Stimulated activated CD8-positive, alpha-beta memory T cell treated with anti-CD3 and anti-CD28 coated beads, Interleukin-2, amount 100 ng/mL, for 1 hour (primary cell): ENCODE measurements at places on chromosomes 7 and 10.

GRCh38 chr7:105887569-105888189, 11.3 kb upstream of the ATXN7L1 start:
- DNase-seq = no peak

DNA sequence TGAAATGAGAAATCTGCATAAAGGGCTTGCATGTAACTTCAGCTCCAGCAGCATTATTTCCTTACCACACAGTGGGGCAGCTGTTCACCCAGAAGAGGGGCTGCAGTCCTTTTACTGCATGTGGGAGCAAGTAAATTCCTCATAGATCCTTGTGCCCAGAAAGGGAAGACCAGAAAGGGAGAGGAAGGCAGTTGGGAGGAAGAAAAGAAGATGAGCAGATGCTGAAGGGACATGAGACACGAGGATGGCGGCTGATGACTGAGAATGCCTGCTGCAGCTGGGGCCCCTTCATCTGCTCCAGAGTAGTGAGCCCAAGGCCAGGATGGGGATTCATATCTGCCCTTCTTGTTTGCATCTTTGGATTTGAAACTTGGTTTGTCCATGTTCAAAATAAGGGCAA, 80.5 kb downstream of the WIPF3 start:
- DNase-seq = no peak

GRCh38 chr7:32500922-32501341, 5.6 kb downstream of the AVL9 start:
- no peak for DNase-seq

GRCh38 chr10:127456122-127456521, 93.0 kb upstream of the NPS start:
- DNase-seq = no peak

DNA sequence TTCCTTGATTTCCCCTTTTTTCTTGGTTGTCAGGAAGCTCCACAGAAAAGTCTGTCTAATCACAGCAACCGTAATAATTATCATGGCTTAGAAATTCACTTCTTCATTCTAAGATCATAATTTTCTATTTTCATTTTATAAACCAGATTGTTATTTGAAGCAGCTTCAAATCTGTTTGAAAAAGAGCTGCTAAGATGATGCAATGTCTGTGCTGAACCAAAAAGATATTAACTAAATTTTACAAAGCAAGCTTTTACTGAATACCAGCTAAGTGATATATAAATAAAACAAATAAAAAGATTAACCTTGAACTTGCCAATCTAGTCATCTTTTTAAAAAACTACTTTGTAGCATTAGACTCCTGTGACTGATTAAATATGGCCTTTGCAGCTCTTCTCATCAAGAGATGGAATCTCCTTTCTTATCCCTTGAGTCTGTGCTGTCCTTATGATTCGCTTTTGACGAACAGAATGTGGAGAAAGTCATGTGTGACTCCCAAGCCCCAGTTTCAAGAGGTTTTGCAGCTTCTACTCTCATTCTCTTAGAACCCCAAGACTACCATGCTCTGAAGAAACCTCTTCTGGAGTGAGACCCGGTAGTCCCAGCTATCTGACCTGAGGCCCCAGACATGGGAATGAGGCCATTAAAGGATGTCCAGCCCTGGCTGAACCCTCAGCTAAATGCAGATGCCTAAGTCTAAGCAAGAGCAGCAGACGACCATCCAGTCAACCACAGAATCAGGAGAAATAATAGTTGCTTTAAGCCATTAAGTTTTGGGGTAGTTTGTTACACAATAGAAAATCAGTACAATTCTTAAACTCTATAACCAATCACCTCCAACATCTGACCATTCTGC, 14.4 kb downstream of the NAMPT start:
- no peak for DNase-seq

DNA sequence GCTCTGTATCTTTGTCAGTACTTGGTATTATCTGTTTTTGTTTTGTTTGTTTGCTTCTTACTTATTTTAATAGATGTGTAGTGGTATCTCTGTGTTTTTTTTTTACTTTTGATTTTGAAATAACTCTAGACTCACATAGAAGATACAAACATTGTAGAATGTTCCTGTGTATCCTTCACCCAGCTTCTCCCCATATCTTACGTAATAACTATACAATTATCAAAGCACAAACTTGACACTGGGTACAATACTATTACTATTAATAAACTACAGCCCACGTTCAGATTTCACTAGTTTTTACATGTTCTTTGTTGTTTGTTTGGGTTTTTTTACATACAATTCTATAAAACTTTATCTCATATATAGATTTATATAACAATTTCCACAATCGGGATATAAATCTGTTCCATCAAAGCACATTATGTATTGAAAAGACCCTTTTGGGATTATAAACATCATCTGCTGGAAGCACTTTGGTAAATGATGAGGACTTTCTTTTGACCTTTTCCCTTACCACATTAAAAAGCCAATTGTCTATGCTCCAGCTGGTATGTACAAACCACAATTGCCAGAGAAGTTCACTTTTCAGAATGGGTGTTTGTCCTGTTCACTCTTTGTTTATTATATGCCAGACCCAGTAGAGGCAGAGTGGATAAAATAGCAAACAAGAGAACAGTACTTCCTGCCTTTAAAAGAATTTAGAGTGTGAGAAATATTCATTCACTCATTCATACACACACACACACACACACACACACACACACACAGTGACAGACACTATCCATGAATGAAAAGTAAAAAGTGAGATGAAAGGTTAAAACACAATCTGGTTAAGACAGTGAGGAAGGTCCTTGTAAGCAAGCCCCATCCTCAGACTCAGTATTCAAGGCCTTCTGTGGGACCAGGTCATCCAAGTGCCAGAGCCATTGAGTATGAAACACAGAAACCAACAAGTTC, 113.0 kb downstream of the SGMS1 start:
- DNase-seq = no peak

- no peak for DNase-seq
These were observed 174.5 kb downstream of the TPST1 start for GRCh38 chr7:66379542-66380160.

DNA sequence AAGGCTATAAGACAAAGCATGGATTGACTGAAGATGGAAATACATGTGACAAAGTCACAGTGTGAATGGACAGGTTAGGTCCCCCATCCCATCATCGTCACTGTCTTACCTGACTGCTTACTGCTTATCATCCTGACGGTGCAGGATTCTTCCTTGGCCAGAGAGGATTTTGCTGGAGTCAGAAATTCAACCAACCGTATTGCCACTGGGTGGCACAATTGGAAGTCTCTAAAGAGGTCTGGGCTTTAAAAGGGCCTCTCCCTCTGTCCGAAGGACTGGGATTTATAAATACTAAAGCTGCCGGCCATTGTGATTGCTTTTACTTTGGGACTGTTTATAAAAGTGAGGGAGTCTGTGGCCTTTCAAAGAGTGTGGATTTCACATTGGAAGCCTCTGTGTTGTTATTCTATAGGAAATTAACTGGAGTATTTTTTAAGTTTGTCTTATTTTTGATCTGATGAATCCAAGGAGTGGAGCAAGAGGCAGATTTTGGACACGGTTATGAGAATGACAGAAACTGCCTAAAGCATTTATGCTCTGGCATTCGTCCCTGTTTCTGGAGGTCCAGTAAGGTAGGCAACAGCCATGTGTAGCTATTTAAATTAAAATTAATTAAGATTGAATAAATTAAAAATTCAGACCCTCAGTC, 113.3 kb upstream of the CREB5 start:
- DNase-seq = no peak

- no peak for DNase-seq
These were observed 16.0 kb downstream of the FAM13C start for GRCh38 chr10:59346321-59346720.

DNA sequence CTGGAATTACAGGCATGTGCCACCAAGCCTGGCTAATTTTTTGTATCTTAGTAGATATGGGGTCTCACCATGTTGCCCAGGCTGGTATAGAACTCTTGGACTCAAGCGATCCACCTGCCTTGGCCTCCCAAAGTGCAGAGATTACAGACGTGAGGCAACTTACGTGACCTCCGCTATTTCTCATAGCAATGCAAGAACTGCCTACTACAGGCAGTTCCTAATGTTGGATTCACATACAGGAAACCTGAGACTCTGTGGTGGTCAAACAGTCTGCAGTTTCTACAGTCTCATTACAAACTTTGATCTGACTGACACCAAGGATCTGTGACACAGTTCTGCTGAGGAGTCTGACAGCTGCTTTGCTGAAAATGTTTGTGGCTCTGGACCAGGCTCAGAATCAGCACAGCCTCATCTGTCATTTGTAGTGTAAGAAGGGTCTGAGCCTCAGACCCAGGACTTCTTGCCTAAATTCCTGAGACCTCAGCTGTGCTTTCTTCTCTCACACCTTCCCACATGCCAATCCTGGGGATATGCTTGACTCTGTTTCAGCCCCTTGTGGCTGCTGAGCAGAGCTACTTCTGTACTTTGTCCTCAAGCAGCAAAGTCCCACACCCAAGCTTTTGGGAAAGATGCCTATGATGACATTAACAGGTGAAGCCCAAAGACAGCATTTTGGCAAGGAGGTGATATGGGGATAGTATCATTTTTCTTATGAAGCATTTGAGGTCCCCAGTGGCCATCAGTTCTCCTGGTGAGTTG, 48.0 kb upstream of the CYP2C9 start:
- DNase-seq = no peak

GRCh38 chr10:46309511-46310142, 22.8 kb downstream of the ANTXRL start:
- no peak for DNase-seq

GRCh38 chr7:28179120-28180030, 1.2 kb downstream of the JAZF1 start:
- peak; percentile 54 for DNase-seq

DNA sequence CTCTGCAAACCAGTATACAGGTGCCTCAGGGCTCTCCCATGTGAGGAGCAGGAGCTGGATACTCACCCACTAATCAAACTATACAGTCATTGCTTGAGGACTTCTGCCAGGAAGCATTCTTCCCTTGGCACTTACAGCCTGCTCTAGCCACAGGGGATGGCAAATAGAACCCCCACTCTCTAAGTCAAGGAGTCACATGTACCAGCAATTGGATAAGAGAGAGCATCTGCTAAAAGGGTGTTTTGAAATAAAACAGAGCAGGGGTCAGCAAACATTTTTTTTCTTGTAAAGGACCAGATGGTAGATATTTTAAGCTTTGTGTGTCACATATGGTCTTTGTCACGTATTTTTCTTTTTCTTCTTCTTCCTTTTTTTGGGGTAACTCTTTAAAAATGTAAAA, 865.2 kb upstream of the GHITM start:
- DNase-seq = no peak

GRCh38 chr7:100222445-100223132, 2.8 kb downstream of the PVRIG start:
- no peak for DNase-seq

DNA sequence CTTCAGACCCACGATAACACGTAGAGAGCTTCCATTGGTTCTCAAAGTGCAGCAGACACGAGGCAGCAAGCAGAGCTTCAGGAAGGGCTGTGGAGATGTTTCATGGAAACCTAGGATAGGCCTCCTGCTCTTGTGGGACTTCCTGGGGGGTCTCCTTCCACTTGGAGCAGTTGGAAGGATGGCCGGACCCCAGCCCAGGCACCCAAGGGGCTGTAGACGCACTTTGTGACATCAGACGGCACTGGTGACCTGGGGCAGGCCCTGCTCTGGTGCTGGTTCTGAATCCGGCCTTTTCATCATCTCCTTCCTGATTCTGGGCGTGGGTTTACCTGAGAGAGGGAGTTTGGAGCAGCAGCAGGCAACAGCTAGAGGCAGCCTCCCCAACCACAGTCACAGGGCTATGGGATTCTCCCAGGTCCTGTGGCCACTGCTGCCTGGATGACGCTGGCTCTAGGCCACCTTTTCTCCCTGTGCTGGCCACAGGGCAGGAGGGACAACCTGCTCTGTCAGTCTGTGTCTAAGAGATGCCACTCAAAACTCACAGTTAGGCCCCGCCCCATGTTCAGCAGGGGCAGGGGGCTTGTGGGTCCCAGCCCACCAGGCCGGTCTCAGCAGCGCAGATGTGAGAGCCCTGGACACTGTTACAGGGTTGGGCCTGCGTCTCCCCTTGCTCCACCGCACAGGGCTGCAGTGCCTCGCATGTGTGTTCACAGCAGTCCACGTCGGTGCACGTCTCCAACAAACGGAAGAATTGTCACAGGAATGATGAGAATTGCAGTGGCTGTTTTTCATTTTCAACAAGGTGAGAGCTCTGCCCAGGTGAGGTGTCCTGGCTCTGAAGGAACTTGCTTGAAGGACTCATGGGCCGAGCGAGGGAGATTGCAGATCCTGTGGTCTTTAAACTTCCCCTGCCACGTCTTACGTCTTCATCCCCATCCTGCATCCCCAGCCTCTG, 569.3 kb downstream of the TCERG1L start:
- no peak for DNase-seq

GRCh38 chr10:7968510-7969112, 85.9 kb upstream of the GATA3 start:
- DNase-seq = no peak

- DNase-seq = no peak
These were observed 581 bp upstream of the GLCCI1 start for GRCh38 chr7:7967886-7968543.

GRCh38 chr10:45454262-45454661, 80.2 kb downstream of the ALOX5 start:
- DNase-seq = no peak

- DNase-seq = no peak
These were observed 238.1 kb downstream of the BMPER start for GRCh38 chr7:34143402-34143801.

DNA sequence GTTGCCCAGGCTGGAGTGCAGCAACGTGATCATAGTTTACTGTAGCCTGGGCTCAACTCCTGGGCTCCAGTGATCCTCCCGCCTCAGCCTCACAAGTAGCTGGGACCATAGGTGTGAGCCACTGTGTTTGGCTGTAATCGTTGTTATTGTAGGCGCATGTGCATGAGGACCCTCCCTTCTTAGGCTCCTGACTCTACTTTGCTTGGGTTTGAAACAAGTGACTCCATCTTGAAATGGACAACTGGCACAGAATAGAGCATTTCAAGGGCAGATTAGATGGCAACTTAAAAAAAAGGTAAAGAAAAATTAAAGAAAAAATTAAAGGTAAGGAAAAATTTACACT, 15.4 kb upstream of the GIMAP8 start:
- no peak for DNase-seq

GRCh38 chr10:127982601-127983000, 75.7 kb downstream of the PTPRE start:
- DNase-seq = no peak

DNA sequence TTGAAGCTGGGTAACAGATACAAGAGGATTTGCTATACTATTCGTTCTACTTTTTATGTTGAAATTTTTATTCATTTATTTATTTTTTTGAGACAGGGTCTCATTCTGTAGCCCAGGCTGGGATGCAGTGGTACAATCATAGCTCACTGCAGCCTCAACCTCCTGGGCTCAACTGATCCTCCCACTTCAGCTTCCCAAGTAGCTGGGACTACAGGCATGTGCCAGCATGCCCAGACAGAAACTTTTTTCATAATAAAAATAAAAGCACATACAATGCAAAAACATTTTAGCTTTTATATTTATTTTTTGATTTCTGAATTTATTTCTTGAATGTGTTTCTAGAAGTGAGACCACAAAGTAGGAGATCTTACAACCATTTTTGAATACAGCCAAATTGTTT, 71.2 kb downstream of the FANK1 start:
- no peak for DNase-seq
